Spinal cord (tissue), 10 donors: ENCODE measurements at places on chromosomes 7 and 10. TPM values are rescaled to one million over a fixed set of nuclear protein-coding genes. Genes with fewer than 3 reads are reported as not detected.

The FAM221A gene
- 12.1 TPM for total RNA-seq

The FBXL13 gene
- total RNA-seq = 8.9 TPM

The IL2RA gene
- not detected for total RNA-seq

The OR2A12 gene
- total RNA-seq = not detected

The CFAP46 gene
- 5.3 TPM for total RNA-seq

GRCh38 chr10:72322280-72323058, 32.2 kb downstream of the DNAJB12 start:
- DNase-seq = peak; percentile 3

DNA sequence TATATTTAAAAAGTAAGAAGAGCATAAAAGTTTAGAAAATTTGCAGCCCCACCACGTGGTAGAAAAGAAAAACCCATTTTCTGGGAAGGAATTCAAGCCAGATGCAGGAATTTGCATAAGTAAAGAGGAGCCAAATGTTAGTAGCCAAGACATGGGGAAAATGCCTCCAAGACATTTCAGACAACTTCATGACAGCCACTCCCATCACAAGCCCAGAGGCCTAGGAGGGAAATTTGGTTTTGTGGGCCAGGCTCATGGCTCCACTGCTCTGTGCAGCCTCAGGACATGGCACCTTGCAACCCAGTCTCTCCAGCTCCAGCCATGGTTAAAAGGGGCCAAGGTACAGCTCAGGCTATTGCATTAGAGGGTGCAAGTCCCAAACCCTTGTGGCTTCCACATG, 411.9 kb downstream of the THSD7A start:
- no peak for DNase-seq

DNA sequence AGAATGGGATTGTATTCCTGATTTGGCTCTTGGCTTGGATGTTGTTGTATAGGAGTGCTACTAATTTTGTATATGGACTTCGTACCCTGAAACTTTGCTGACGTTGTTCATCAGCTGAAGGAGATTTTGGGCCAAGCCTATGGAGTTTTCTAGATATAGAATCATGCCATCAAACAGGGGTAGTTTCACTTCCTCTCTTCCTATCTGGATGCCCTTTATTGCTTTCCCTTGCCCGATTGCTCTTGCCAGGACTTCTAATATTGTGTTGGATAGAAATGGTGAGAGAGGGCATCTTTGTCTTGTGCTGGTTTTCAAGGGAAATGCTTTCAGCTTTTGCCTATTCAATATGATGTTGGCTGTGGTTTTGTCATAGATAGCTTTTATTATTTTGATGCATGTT, 92.3 kb downstream of the CCDC7 start:
- DNase-seq = no peak

DNA sequence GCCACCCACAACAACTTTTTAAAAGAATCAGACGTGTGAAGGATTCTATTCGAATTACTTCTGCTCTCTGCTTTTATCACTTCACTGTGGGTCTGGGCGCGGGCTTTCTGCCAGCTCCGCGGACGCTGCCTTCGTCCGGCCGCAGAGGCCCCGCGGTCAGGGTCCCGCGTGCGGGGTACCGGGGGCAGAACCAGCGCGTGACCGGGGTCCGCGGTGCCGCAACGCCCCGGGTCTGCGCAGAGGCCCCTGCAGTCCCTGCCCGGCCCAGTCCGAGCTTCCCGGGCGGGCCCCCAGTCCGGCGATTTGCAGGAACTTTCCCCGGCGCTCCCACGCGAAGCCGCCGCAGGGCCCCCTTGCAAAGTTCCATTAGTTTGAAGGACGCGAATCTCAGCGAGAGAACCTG, 461 bp upstream of the HTRA1 start:
- DNase-seq = no peak

DNA sequence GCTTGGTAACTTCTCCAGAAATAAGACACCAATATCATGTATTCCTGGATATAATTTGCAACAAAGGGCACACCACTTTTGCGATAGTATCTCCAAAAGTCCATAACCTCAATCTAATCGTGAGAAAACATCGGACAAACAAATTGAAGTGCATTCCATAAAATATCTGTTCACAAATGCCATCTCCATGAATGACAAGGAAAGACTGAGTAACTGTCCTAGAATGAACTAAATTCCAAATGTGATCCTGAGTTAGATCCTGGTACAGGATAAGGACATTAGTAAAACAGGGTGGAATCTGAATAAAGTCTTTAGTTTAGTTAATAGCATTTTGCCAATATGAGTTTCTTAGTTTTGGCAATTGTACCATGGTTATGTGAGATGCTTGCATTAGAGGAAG, 384.2 kb downstream of the SUGCT start:
- no peak for DNase-seq

DNA sequence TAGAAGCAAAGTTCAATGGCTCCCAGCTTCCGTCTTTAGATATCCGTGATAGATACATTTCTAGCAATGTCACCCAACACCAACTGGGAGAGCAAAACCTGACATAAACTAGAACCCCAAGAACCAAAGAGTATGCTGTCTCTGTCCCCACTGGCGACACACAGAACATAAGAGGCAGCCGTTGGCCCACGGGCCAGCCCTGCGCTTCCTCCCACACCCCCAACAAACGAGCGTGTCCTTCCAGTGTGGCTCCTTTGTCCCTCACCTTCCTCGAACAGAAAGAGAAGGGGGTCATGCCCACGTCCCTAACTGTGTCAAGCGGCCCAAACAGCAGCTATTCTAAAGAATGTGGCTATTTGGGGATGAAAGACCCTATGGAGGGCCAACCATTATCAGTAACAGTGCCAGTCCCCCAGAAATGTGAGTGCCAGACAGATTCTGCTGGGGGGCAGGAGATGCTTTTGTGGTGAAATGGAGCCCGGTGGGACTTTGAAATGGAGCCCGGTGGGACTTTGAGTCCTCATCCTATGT, 171.9 kb downstream of the USP6NL start:
- DNase-seq = no peak

DNA sequence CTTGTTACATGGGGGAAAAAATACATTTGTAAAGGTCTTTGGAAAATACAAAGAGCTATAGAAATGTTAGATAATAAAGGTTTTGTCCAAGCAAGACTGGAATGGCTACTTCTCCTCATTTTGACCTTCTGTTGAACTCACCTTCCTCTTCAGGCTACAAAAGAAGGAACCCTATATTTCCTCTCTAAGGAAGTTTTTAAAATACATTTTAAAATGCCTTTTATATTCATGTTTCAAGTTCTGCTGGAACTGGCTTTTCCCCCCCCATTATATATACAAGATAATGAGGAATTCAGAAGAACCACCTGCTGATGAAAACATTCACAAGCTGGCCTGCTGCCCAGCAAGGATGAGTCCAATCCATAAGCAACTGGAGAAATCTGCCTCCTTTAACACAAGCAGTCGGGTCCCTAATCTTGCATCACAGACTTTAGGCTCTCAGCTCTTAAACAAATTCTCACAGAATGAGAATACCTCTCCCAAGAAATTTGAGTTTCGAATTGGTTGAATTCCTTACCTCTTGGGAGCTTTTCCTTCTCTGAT, 44.6 kb downstream of the MTERF1 start:
- no peak for DNase-seq

- DNase-seq = no peak
Observed at GRCh38 chr7:105585850-105586500, 4.7 kb upstream of the EFCAB10 start.

GRCh38 chr10:35638101-35638500, 4.0 kb downstream of the FZD8 start:
- no peak for DNase-seq
